ENCODE measurements at places on chromosomes 6 and 20. TPM values are rescaled to one million over a fixed set of nuclear protein-coding genes. Genes with fewer than 3 reads are reported as not detected.

C20orf202 gene
- total RNA-seq, result not detected

HAO1 gene
- total RNA-seq, result not detected

CCN5 gene
- 5.8 TPM for total RNA-seq

ACTL10 gene
- 1.2 TPM for total RNA-seq

PSORS1C2 gene
- not detected for total RNA-seq

DNA sequence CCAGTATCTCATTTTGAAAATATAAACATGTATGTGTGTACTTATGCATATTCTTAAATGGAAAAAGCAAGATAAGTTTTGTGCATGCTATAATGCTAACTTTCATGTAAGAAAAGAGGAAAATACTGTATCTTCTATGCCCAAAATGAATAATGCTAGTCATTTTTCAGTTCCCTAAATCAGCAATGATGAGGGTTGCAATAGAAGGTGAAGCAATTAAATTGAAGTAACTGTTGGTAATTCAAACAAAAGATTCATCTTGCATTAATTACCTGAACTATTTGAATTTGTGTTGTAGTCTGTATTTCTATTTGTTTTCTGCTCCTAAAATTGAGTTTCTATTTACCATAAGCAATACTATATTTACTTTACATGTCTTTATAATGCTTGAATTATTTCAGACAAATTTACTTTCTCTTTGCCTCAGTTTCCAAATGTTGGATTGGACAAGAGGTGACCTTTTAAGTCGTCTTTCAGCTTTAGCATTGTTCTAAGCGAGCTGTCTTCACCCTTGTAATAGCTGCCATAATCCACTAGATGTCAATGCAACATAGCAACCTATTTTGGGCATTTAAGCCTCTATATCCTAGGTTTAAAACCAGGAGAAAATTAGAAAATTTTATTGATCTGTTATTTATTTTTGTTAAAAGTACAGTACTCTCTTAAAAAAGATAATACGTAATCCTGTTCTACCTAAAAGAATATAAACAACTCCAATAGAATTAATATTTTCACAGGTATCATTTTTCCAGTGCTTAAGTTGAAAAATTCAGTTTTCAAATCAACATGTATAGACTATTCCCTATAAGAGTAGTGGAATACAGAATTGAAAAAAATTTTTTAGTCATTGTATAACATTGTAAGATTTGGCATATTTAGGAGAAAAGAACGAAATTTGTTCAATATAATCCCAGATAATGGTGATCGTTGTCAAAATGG lies 52.3 kb upstream of the IFNGR1 start:
- no peaks in the 10 kb centered on the region for H3K4me1 ChIP-seq
- H3K36me3 ChIP-seq, result no peaks in the 10 kb centered on the region
- DNase-seq, result no peak
- H3K27me3 ChIP-seq, result no peaks in the 10 kb centered on the region
- no peak overlapping the region for H3K4me3 ChIP-seq
- H3K27ac ChIP-seq, result no peak overlapping the region

- no peak for DNase-seq
- no peaks in the 10 kb centered on the region for H3K27me3 ChIP-seq
- no peaks in the 10 kb centered on the region for H3K36me3 ChIP-seq
- no peak overlapping the region for H3K27ac ChIP-seq
- H3K4me1 ChIP-seq, result no peaks in the 10 kb centered on the region
- H3K4me3 ChIP-seq, result no peak overlapping the region
These were observed 674.8 kb upstream of the CITED2 start for GRCh38 chr6:140049251-140049650.

DNA sequence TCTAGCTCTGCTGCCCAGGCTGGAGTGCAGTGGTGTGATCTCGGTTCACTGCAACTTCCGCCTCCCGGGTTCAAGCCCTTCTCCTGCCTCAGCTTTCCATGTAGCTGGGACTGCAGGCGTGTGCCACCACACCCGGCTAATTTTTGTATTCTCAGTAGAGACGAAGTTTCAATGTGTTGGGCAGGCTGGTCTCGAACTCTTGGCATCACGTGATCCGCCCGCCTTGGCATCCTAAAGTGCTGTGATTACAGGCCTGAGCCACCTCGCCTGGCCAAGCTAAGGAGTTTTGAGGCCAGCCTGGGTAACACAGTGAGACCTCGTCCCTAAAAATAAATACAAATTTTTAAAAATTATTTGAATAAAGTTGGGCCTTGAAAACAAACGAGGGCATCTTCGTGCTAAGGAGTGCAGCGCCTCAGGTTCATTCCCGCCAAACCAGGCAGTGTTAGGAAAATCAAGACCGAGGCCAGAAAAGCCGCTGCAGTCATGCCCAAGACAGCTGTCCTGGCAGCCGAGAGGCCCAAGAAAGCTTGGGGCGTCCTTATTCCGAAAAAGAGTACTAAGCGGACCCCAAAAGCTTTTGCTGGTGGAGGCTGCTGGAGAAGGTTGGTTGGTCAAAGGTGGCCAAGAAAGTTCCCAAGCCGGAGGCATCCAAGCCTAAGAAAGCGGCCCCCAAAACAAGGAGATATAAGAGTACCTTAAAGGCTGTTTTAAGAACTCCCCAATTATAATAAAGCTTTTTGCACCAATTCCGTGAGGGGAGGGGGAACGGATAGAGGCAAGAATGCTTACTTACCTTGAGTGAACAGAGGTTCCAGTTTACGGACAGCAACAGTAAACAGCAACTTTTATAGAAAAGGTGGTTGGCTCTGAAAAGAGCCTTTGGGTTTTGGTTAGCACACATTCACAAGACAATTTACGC lies 109.0 kb downstream of the HFE start:
- H3K4me3 ChIP-seq, result peak overlapping the region; percentile 68
- H3K36me3 ChIP-seq, result no peaks in the 10 kb centered on the region
- no peaks in the 10 kb centered on the region for H3K4me1 ChIP-seq
- peak overlapping the region; percentile 97 for H3K27ac ChIP-seq

DNA sequence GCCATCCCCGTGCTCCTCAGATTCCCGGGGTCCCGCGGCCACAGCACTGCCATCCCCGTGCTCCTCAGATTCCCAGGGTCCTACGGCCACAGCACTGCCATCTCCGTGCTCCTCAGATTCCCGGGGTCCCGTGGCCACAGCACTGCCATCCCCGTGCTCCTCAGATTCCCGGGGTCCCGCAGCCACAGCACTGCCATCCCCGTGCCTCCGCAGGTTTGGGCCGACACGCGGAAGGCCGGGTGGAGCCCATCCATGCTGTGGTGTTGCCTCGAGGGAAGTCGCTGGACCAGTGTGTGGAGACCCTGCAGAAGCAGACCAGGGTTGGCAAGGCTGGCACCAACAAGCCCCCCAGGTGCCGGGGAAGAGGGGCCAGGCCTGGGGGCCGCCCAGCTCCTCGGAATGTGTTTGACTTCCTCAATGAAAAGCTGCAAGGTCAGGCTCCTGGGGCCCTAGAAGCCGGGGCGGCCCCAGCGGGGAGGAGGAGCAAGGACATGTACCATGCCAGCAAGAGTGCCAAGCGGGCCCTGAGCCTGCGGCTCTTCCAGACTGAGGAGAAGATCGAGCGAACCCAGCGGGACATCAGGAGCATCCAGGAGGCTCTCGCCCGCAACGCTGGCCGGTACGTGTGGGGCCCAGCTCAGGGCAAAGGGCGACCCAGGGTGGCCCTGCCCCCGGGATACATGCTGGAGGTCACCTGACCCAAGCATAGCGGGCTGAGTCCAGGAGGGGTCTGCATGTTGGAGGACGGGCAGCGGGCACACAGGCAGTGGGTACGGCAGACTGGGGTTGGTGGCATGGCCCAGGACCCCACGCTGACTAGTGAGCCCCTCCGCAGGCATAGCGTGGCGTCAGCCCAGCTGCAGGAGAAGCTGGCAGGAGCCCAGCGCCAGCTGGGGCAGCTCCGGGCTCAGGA lies 1.3 kb upstream of the LIME1 start:
- no peaks in the 10 kb centered on the region for H3K36me3 ChIP-seq
- H3K27me3 ChIP-seq, result no peaks in the 10 kb centered on the region
- peaks cover 22% of the 10 kb centered on the region for H3K4me1 ChIP-seq
- H3K4me3 ChIP-seq, result no peak overlapping the region
- no peak overlapping the region for H3K27ac ChIP-seq

- no peaks in the 10 kb centered on the region for H3K27me3 ChIP-seq
- no peak overlapping the region for H3K4me3 ChIP-seq
- H3K27ac ChIP-seq, result no peak overlapping the region
- no peak for DNase-seq
- H3K36me3 ChIP-seq, result no peaks in the 10 kb centered on the region
These were observed 102.9 kb upstream of the TCF21 start for GRCh38 chr6:133786016-133786415.

- H3K36me3 ChIP-seq, result no peaks in the 10 kb centered on the region
- no peaks in the 10 kb centered on the region for H3K27me3 ChIP-seq
- H3K4me1 ChIP-seq, result no peaks in the 10 kb centered on the region
- DNase-seq, result no peak
These were observed 6.0 kb downstream of the PDYN start for GRCh38 chr20:1987826-1988225.

DNA sequence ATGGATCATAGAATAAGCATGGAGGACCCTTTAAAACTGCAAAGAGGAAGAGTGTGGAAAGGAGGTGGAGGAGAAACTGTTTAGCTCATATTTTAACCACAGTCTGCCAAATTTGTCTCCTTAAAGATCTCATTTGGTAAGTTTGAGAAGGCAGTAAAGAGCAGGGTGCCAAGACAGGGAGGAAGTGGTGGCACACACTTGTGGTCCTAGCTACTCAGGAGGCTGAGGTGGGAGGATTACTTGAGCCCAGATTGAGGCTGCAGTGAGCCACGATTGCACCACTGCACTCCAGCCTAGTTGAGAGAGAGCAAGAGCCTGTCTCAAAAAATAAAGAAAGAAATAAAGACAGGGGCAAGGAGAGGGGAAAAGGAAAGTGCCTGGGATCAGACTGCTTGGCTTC lies 16.8 kb upstream of the DCBLD1 start:
- DNase-seq, result no peak
- H3K4me1 ChIP-seq, result no peaks in the 10 kb centered on the region
- no peaks in the 10 kb centered on the region for H3K27me3 ChIP-seq
- no peak overlapping the region for H3K27ac ChIP-seq

DNA sequence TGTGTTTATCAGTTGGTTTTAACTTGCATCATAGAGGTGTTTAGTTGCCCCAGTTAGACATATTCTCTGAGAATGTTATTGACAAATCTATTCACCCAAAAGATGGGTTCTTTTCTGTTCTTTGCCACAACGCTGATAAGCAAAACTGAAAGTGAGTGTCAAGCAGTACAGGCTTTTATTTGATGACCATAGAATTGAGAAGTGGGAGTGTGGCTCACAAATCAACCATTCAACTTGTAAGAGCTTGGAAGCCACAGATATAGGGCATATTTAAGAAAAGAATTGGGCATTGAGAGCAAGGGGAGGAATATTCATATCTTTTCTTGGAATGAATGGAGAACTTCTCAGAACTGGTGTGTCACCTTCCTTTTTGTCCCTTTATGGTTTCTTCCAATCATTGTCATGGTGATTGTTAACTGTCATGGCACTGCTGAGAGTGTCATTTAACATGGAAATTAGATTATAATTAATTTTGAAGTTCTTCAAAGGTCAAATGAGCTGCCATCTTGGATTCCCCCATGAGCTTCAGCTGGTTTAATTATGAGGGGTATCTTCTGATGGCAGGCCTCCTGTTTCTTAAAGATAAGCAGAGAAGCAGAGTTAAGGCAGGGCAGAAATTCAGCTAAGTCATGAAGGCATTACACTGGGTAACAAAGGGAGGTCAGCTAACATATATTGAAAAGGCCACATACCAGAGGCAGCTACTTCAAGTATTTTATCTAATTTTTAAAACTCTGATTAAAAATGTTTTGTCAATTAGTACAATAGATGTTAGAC lies 254.0 kb upstream of the HTR1E start:
- no peaks in the 10 kb centered on the region for H3K27me3 ChIP-seq
- H3K27ac ChIP-seq, result no peak overlapping the region
- no peak overlapping the region for H3K4me3 ChIP-seq
- no peaks in the 10 kb centered on the region for H3K36me3 ChIP-seq

DNA sequence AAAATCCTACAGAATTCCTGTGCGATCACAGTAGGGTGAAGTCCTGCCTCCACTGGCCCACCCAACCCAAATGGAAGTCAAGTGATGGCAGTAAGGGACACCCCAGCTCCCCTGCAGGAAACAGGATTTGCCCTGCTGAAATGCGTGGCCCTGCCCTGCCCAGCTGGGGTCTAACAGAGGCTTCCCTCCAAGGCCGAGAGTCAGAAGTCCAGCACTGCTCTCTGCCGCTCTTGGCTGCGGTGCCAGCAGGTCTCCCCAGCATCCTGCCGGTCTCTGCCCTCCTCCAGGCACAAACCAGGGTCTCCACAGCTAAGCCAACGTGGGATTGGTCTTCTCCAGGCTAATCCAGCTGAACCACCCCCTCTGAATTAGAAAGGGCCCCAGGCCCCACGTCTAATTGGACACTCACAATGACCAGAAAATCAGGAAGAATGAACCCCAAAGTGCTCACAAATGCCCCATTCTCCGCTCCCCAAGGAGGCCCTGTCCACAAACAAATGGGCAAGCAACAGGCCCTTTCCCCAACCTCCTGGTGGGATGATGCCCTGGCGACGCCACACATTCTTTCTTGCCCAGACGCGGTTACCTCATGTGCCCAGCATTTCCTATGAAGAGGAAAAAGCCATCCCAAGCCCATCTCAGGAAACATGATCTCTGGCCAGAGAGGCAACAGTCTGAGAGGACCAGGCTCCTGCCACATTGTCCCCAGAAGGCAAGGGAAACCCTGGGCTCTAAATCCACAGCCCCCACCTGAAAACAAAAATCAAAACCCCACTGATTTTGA lies 117.2 kb downstream of the BANF2 start:
- H3K27me3 ChIP-seq, result no peaks in the 10 kb centered on the region
- no peak for DNase-seq
- H3K36me3 ChIP-seq, result no peaks in the 10 kb centered on the region
- no peaks in the 10 kb centered on the region for H3K4me1 ChIP-seq

DNA sequence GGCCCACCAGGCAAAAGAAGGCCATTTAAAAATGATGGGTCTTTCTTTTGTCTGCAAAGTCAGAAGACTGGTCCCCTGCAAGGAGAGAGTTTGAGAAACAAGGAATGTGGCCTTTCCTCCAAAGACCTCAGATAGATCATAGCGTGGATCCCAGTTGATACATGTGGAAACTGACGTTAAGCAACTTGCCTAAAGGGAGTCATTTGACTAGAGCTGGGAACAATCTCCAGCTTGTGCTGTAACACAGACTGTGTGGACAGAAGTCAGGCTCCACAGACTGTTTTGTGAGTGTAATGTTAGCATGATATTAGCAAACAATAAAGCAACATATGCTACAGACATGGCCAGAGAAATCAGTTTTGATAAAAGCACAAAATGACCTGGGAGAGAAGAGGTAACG lies 140.4 kb upstream of the CITED2 start:
- H3K27me3 ChIP-seq, result no peaks in the 10 kb centered on the region
- no peaks in the 10 kb centered on the region for H3K36me3 ChIP-seq
- no peak overlapping the region for H3K27ac ChIP-seq
- no peaks in the 10 kb centered on the region for H3K4me1 ChIP-seq
- DNase-seq, result no peak

GRCh38 chr6:100663219-100663863 lies 198.6 kb upstream of the SIM1 start:
- H3K27ac ChIP-seq, result no peak overlapping the region
- no peaks in the 10 kb centered on the region for H3K4me1 ChIP-seq
- DNase-seq, result no peak
- H3K4me3 ChIP-seq, result no peak overlapping the region
- H3K36me3 ChIP-seq, result no peaks in the 10 kb centered on the region

Measured in Peyer's patch (tissue), 4 donors.